ENCODE measurements at places on chromosomes 16 and 17.

- peak; percentile 78 for DNase-seq
Measured at GRCh38 chr17:82648742-82649331, 593 bp upstream of the WDR45B start.

DNA sequence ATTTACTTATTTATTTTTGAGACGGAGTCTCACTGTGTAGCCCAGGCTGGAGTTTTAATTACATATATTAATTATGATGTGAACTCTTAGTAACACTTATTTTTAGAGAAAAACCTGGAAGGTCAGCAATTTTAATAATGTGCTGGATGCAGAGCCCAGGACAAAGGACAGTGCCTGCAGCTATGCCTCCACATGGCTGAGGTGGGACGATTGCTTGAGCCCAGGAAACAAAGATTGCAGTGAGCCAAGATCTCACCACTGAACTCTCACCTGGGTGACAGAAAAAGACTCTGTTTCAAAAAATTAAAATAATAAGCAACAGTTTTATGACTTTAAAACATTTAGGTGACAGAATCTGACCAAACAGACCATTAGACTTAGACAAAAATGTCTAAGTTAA lies 11.0 kb upstream of the CARD14 start:
- no peak for DNase-seq

GRCh38 chr16:266258-267164 lies 9.2 kb downstream of the RGS11 start:
- DNase-seq = no peak

- no peak for DNase-seq
Measured at GRCh38 chr16:27312580-27313421, 973 bp upstream of the IL4R start.

DNA sequence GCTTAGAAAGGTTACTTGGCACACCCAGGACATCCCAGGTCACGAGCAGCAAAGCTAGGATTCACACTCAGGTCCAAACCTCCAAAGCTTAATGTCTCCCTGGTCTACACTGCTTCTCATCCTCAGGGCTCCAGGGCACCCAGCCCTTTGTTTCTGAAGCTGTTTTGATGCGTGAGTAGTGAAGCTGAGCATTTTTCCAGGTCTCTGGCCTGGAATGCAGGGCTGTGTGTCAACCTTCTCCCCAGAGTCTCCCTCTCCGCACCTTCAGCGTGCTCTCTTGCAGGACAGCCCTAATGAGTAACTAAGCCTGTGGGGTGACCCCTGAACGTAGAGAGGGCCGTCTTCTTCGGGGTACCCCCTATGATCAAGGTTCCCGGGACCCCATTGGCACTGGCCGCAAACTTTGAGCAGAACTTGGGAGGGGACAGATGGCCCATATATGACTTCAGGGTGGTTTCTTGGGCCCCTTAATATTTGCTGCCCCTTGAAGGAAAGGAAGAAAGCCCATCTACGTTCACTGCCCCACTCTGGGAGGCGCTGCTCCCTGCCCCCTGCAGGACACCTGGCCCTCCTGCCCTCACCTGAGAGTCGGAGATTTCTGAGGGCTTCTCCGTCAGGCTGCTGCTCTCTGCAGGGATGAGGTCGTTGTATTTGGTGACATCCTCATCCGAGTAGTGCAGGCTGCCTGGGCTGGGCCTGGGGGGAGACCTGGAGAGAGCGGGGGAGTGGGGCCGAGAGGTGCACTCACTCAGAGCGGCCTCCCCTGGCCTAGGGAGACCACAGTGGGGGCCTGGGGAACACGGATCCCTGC lies 36.4 kb upstream of the CDC42EP4 start:
- DNase-seq = no peak

- peak; percentile 71 for DNase-seq
Measured at GRCh38 chr17:78357177-78357586, 2.7 kb downstream of the SOCS3 start.

DNA sequence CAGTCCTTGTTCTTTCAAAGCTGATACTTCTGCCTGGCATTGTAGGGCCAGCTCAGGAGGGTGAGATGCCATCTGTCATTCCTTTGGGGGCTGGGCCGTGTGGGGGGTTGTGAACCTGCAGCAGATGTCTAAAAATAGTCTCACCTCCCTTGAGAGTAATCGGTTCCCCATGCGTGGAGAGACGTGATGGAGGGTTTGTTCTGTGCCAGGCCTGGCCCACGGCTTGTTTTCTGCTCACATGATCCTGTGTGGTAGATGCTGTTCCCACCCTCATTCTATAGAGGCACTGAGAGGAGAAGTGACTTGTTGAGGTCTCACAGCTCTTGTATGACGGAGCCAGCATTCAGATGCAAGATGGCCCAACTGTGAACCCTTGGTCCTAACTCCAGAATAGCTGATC lies 4.6 kb downstream of the IRF8 start:
- DNase-seq = no peak

DNA sequence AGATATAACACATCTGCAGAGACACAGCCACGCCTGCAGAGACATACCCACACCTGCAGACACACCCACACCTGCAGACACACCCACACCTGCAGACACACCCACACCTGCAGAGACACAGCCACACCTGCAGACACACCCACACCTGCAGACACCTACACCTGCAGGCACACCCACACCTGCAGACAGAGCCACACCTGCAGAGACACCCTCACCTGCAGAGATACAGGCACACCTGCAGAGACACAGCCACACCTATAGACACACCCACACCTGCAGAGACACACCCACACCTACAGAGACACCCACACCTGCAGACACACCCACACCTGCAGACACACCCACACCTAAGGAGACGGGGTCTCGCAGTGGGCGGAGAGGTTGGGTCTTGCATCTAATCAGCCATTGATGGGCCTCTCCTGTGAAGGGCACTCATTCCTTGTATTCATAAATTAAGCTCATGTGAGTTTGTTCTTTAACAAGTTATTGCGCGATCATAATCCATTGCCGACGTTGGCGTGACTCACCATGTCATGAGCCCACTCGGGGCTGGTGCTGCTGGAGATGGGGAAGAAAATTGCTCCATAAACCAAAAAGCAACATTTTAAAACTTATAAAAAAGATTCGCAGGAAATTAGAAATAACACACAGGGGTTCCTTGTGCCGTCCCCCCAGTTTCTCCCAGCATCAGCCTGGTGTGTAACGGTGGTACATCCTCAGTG lies 28.9 kb upstream of the CDH15 start:
- no peak for DNase-seq

DNA sequence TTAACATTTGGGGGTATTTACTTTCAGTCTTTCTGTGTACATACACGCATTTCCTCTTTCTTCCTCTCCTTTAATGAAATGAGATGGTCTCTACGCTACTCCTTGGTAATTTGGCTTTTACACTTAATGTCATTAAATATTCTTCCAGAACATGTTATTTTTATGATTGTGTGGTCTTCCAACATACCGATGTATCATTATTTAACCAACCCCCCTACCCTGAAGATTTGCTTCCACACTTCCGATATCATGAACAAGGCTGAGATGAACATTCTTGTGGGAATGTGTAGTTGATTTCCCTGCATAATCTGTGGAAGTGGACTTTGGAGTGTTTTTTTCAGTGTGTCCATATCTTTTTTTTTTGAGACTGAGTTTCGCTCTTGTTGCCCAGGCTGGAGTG lies 2.3 kb upstream of the PGS1 start:
- no peak for DNase-seq
